ENCODE measurements at places on chromosomes 11 and 22. TPM values are rescaled to one million over a fixed set of nuclear protein-coding genes. Genes with fewer than 3 reads are reported as not detected.

Gene KRTAP5-7
- total RNA-seq, result not detected

Gene MCAM
- total RNA-seq, result 110 TPM

Gene ARHGAP32
- total RNA-seq, result 4.1 TPM

Gene SLC16A8
- total RNA-seq, result not detected

Gene SULT4A1
- 0.13 TPM for total RNA-seq

Gene WT1
- 2.3 TPM for total RNA-seq

Gene SPON1
- total RNA-seq, result 6.2 TPM

Gene OR52L1
- total RNA-seq, result not detected

Gene CDKN1C
- total RNA-seq, result 11.5 TPM

Gene HMGXB4
- total RNA-seq, result 10.7 TPM

Gene GNG3
- total RNA-seq, result 0.27 TPM

Gene NRGN
- 6.4 TPM for total RNA-seq

Gene HBE1
- total RNA-seq, result not detected

Gene TNNT3
- 41.5 TPM for total RNA-seq

Gene MMP10
- not detected for total RNA-seq

Gene FOLH1
- 0.59 TPM for total RNA-seq

Gene CD3D
- 0.62 TPM for total RNA-seq

Gene OR5P2
- not detected for total RNA-seq

Gene MMP13
- not detected for total RNA-seq

Gene SLC22A9
- total RNA-seq, result not detected

Gene ASPHD2
- total RNA-seq, result 0.32 TPM
